ENCODE measurements at places on chromosomes 3 and 15. TPM values are rescaled to one million over a fixed set of nuclear protein-coding genes. Genes with fewer than 3 reads are reported as not detected.

The MEX3B gene
- total RNA-seq = 5.8 TPM

The SERINC4 gene
- total RNA-seq = not detected

The CSTA gene
- 1.9 TPM for total RNA-seq

The LDHAL6B gene
- not detected for total RNA-seq

The REC114 gene
- not detected for total RNA-seq

The SEMA7A gene
- 0.28 TPM for total RNA-seq

The PLCB2 gene
- 11.7 TPM for total RNA-seq

The LYSMD2 gene
- total RNA-seq = 15.3 TPM

The IL5RA gene
- 0.14 TPM for total RNA-seq

The GATM gene
- 51.4 TPM for total RNA-seq

DNA sequence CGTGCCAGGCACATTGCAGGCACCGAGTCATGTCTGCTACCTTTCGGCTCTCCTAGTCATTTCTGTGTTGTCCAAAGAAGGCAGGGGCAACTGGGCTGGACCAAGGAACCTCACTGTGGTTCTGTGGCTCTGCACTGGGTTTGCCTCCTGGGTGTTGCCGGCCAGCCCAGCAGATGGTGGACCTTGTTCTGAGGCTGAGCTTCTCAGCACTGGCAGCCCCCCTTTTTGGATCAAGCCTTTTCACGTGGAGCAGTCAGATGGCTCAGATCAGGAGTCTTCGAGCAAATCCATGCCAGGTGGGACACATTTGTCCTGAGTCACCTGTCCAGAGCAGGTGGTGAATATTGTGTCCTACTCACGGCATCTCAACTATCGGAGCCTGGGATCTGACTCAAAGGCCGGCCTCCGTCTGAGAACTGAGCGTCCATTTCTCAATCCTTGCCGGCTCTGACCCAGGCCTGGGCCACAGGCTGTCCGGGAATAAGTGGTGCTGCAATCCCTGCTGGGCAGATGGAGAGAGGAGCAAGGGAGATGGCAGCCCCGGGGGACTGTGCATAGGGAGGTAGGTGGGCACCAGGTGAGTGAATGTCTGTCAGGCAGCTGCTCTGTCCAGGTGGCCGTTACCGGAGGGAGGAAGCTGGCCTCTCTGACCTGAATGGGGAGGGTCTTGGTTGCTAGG is at the start of gene IL16:
Gene IL16, plus strand, starts transcription at position 304 of the 679 bp plus-strand sequence. CDS start 28,521 bp downstream, outside the sequence.
- no peaks in the 10 kb centered on the region for H3K36me3 ChIP-seq
- no peaks in the 10 kb centered on the region for H3K27me3 ChIP-seq
- H3K4me1 ChIP-seq = no peaks in the 10 kb centered on the region
- no peak for DNase-seq
- no peak within 1 kb of the TSS for H3K4me3 ChIP-seq

DNA sequence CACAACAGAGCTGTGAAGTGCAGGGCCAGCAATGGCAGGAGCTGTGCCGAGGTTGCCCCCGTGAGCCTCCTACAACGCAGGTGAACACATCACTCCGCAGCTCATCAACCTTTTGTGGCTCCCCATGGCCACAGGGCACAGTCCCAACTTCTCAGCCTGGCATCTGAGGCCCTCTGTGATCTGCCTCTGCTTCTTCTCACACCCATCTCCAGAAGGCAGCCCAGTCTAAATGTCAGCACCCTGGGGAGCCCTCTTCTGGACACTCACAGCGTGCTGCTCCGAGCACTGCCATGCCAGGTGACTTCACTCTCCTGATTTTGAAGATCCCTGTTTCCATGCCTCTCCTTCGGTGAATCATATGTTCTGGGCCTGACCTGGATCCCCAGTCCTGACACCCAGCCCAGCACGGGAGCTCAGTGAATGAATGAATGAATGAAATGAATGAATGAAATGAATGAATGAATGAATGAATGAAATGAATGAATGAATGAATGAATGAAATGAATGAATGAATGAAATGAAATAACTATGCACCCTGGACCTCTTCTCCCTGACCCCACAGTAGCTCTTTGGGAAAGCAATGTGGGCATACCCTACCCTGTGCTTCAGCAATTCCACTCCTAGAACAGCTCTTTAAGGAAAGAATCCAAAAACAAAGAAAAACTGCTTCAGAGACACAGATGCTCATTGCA is 17.9 kb upstream of the SKIC8 start:
- H3K4me3 ChIP-seq = no peak overlapping the region
- no peak overlapping the region for H3K27ac ChIP-seq
- no peaks in the 10 kb centered on the region for H3K4me1 ChIP-seq
- H3K27me3 ChIP-seq = no peaks in the 10 kb centered on the region

- H3K4me3 ChIP-seq = no peak overlapping the region
- DNase-seq = no peak
- H3K27ac ChIP-seq = no peak overlapping the region
Observed at GRCh38 chr15:36323615-36324014, 255.8 kb upstream of the CDIN1 start.

GRCh38 chr3:137709011-137709601 is 55.0 kb upstream of the SOX14 start:
- peaks cover 1% of the 10 kb centered on the region for H3K4me1 ChIP-seq
- no peak for DNase-seq
- H3K27me3 ChIP-seq = no peaks in the 10 kb centered on the region

GRCh38 chr3:11364181-11364580 is 92.0 kb downstream of the ATG7 start:
- no peaks in the 10 kb centered on the region for H3K27me3 ChIP-seq
- peaks cover 4% of the 10 kb centered on the region for H3K36me3 ChIP-seq
- H3K27ac ChIP-seq = no peak overlapping the region
- peaks cover 9% of the 10 kb centered on the region for H3K4me1 ChIP-seq
- no peak for DNase-seq

DNA sequence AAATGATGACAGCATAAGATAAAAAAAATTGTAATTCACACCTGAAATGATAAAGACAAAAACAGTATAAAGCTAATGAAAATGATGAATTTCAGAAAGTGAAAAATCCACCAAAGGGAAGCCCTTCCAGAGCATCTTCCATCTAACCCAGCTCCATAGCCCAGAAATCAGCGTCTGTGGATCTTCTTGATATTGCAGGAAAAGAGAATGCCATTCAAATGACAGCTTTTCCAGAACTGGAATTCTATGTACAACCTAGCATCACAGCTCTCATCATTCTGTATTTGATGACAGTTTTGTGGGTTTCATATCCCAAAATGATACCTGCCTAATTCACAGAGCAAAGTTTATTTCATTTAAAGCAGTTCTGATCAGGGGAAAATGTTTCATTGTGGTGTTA is 267.3 kb downstream of the FHIT start:
- H3K27ac ChIP-seq = no peak overlapping the region
- H3K4me3 ChIP-seq = no peak overlapping the region
- H3K27me3 ChIP-seq = no peaks in the 10 kb centered on the region
- H3K36me3 ChIP-seq = no peaks in the 10 kb centered on the region
- no peak for DNase-seq

DNA sequence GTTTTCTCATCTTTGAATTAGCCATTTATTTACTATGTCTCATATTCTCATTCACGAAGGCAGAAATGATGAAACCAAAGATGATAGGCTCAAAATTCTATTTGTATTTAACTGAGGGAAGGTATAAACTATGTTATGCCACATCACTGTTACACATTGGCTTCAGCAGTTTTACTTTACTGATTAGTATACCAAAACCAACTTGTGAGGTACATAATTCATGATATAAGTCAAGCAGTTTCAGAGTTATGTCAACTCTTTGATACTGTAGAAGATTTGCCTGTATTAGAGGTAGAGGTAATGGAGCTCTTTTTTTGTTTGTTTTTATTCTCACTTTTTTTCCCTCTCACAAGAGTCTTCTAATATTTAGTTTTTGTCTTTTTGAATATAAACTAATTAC is 22.9 kb downstream of the CHMP2B start:
- no peaks in the 10 kb centered on the region for H3K27me3 ChIP-seq
- no peak overlapping the region for H3K27ac ChIP-seq
- no peaks in the 10 kb centered on the region for H3K4me1 ChIP-seq
- no peak for DNase-seq
- no peaks in the 10 kb centered on the region for H3K36me3 ChIP-seq

DNA sequence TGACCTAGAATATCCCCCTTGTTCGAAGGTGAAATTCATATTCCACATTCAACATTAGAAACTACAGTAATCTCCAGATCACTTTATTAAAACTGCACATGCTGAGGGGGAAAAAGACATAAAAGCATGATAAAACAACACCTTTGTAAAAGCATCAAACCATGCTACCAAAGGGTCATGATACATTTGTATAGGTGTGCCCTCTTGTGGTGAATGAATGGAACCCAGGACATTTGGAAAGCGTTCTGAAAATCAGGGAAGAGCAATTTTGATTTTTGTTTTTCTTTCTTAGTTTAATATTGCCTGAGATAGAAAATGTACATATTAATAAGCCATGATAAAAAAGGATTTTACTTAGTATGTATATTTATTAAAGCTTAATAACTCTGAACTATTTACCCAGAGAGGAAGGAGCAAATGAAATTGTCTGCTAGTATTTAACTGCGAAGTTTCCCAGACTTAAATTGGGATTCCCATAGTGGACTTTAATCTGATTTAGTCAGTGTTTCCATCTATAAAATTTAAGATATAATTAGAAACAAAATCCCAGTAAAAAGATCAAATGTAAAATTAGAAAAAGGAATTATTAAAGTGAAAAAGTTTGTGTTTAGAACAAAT is 105.8 kb upstream of the ARL6 start:
- no peak overlapping the region for H3K27ac ChIP-seq
- no peaks in the 10 kb centered on the region for H3K4me1 ChIP-seq
- no peaks in the 10 kb centered on the region for H3K36me3 ChIP-seq
- no peaks in the 10 kb centered on the region for H3K27me3 ChIP-seq
- H3K4me3 ChIP-seq = no peak overlapping the region

DNA sequence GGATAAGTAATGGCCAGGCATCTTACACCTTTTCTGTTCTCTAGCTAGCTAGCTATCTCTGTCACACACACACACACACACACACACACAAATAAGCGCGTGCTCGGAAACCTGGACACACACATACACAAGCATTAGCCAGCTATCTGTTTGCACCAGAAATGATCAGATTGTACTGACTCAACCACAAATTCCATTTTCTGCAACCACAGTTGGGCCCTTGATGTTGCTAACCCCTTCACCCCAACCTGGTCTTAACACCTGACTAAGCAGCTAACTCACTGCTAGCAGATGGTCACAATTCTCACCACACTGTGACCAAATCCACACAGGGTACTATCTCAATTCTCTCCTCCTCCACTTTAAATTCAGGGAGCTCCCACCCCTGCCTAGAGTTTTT is 183.0 kb upstream of the THBS1 start:
- peaks cover 21% of the 10 kb centered on the region for H3K4me1 ChIP-seq
- H3K27me3 ChIP-seq = no peaks in the 10 kb centered on the region
- H3K36me3 ChIP-seq = no peaks in the 10 kb centered on the region
- H3K27ac ChIP-seq = no peak overlapping the region

GRCh38 chr3:182369861-182370260 is 423.4 kb upstream of the ATP11B start:
- no peak overlapping the region for H3K27ac ChIP-seq
- H3K36me3 ChIP-seq = no peaks in the 10 kb centered on the region
- no peaks in the 10 kb centered on the region for H3K4me1 ChIP-seq
- DNase-seq = no peak
- H3K4me3 ChIP-seq = no peak overlapping the region

GRCh38 chr3:93904568-93904967 is 69.1 kb downstream of the PROS1 start:
- H3K27ac ChIP-seq = no peak overlapping the region
- H3K4me3 ChIP-seq = no peak overlapping the region
- no peaks in the 10 kb centered on the region for H3K4me1 ChIP-seq
- H3K27me3 ChIP-seq = no peaks in the 10 kb centered on the region
- DNase-seq = no peak
- no peaks in the 10 kb centered on the region for H3K36me3 ChIP-seq

GRCh38 chr3:18883571-18883970 is 264.7 kb upstream of the KCNH8 start:
- no peaks in the 10 kb centered on the region for H3K27me3 ChIP-seq
- no peak for DNase-seq
- no peak overlapping the region for H3K4me3 ChIP-seq
- H3K36me3 ChIP-seq = no peaks in the 10 kb centered on the region

- H3K4me1 ChIP-seq = no peaks in the 10 kb centered on the region
- H3K27ac ChIP-seq = no peak overlapping the region
- H3K36me3 ChIP-seq = no peaks in the 10 kb centered on the region
- no peaks in the 10 kb centered on the region for H3K27me3 ChIP-seq
- DNase-seq = no peak
- no peak overlapping the region for H3K4me3 ChIP-seq
Observed at GRCh38 chr3:106765342-106765741, 611.9 kb upstream of the CCDC54 start.

- no peaks in the 10 kb centered on the region for H3K27me3 ChIP-seq
- no peaks in the 10 kb centered on the region for H3K4me1 ChIP-seq
- H3K4me3 ChIP-seq = no peak overlapping the region
- H3K27ac ChIP-seq = no peak overlapping the region
- H3K36me3 ChIP-seq = no peaks in the 10 kb centered on the region
Observed at GRCh38 chr3:50615190-50615589, 1.8 kb upstream of the MAPKAPK3 start.

- H3K36me3 ChIP-seq = no peaks in the 10 kb centered on the region
- H3K27ac ChIP-seq = peak within 1 kb of the TSS; percentile 84
- DNase-seq = peak; percentile 71
Observed at GRCh38 chr3:112640930-112641801, at the start of gene CCDC80. TSS of gene CCDC80 (minus strand) at chr3:112641143. CDS start at chr3:112639905, 1,238 bp downstream.

DNA sequence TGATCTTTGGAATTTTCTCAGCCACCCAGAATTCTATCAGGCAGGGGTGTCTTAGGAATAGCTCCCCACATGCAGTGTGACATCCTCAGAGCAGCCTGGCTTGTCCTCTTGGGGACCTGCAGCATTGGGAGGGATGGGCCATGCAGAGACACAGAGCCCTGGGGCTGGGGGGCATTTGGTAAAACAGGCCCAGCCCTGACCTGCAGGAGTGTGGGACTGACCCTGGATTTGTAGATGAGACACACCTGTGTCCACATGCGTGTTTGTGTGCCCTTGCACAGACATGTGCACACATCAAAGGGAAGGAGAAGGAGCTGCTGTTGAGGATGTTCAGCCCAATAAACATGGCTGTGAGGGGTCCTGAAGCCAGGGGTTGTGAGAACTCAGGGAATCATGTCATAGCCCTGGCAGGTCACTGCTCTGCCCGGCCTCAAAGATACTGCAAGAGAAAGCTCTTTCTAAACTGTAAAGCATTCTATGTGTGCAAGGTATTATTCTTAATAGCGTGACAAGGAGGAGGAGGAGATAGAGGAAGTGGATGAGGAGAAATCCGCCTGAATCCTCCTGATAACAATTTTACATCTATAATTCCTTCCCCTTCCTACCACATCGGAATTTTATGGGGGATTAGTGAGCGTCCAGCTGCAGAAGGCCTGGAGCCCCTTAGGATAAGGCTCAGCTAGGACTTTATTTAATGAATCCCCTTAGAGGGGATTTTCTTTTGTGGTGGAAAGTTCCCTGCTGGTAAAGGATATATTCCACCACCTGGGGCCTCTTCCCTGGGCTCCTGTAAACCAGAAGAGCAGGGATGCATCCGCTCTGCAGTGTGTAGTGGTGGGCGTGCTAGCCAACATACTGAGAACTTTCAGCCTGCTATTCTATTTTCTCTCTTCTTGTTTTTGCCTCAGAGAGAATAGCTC is 245.5 kb downstream of the EPHB1 start:
- H3K27ac ChIP-seq = no peak overlapping the region
- no peak overlapping the region for H3K4me3 ChIP-seq
- H3K36me3 ChIP-seq = no peaks in the 10 kb centered on the region
- no peak for DNase-seq
- H3K4me1 ChIP-seq = no peaks in the 10 kb centered on the region

- H3K4me3 ChIP-seq = no peak overlapping the region
- H3K36me3 ChIP-seq = no peaks in the 10 kb centered on the region
- H3K4me1 ChIP-seq = peaks cover 11% of the 10 kb centered on the region
- DNase-seq = no peak
Observed at GRCh38 chr15:41887893-41888292, 6.0 kb downstream of the SPTBN5 start.
